ENCODE measurements at places on chromosomes 2 and 18. TPM values are rescaled to one million over a fixed set of nuclear protein-coding genes. Genes with fewer than 3 reads are reported as not detected.
A peak's percentile ranks its signal among the peaks of the same experiment; 100 is the strongest.

- no peaks in the 10 kb centered on the region for H3K27me3 ChIP-seq
- H3K4me1 ChIP-seq: no peaks in the 10 kb centered on the region
- no peak for DNase-seq
- no peak overlapping the region for H3K27ac ChIP-seq
- H3K36me3 ChIP-seq: no peaks in the 10 kb centered on the region
- no peak overlapping the region for H3K4me3 ChIP-seq
Measured at GRCh38 chr2:109430329-109430636, 183.5 kb downstream of the SEPTIN10 start.

DNA sequence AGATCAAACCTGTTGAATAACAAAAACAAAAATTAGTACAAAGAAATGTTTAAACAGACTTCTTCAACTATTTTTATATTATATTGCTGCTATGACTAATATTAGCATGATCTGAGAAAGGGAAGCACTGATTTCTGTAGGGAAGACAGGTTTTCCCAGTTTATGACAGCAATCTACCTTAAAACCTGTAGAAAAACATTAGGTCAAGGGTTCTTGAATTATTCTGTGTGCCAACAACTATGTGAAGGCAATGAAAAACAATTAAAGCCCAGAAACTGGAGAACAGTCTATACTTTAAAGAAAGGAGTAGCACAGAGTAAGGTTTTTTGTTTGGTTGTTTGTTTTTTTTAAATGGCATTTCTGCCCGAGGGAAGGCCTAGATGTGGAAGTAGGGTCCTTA lies 23.3 kb downstream of the PUM2 start:
- H3K36me3 ChIP-seq: peaks cover 1% of the 10 kb centered on the region
- H3K27me3 ChIP-seq: no peaks in the 10 kb centered on the region
- DNase-seq: no peak
- peak overlapping the region; percentile 9 for H3K27ac ChIP-seq
- H3K4me1 ChIP-seq: peaks cover 24% of the 10 kb centered on the region

DNA sequence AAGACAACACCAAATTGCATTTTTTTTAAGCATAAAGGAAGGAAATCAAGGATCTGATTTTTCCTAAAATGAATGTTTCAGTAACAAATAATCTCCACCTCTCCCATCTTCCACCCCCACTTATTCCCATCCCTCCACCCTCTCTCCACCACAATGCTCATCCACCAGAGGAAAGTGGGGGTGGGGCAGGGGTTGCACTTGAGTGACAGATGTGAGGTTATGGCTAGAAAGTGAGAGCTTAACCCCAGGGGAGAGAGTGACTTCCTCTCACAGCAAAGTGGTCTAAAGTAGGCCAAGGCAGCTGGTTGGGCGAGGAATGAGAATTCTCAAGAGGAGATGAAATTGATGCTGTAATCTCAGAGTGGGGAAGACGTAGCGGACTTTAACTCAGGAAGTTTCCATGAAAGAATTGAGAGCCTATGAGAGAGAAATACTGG lies 104.7 kb downstream of the HNRNPLL start:
- H3K4me3 ChIP-seq: no peak overlapping the region
- H3K4me1 ChIP-seq: no peaks in the 10 kb centered on the region
- H3K27me3 ChIP-seq: no peaks in the 10 kb centered on the region
- H3K36me3 ChIP-seq: no peaks in the 10 kb centered on the region
- DNase-seq: no peak

DNA sequence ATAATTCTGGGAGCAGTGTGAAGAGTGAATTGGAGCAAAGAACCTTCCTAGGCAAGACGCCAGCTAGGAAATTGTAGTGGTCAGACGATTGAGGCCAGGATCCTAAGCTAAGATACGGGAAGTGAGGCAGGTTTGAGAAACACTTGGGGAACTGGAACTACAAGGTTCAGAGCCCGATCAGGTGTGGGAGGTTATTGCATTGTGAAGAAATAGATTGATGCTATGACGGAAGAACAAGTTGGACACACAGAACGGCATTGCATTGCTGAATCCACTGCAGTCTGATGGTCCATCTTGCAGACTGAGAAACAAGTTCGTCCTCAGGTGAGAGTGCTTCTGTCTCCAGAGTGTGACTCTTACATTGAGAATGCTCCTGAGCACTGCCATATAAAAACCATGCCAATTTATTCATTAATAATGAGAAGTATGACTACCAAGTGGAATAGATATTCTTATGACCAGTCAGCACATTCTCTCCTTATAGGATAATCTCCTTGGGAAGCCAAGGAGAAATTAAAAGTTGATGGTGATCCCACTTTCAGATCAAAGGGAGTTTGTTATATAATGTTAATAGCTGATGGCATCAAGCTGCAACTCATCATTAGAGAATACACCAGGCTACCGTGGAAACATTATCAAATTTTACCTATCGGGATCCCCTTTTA lies 30.9 kb downstream of the ANTXR1 start:
- H3K27ac ChIP-seq: no peak overlapping the region
- H3K27me3 ChIP-seq: no peaks in the 10 kb centered on the region
- H3K4me1 ChIP-seq: peaks cover 7% of the 10 kb centered on the region
- no peaks in the 10 kb centered on the region for H3K36me3 ChIP-seq

DNA sequence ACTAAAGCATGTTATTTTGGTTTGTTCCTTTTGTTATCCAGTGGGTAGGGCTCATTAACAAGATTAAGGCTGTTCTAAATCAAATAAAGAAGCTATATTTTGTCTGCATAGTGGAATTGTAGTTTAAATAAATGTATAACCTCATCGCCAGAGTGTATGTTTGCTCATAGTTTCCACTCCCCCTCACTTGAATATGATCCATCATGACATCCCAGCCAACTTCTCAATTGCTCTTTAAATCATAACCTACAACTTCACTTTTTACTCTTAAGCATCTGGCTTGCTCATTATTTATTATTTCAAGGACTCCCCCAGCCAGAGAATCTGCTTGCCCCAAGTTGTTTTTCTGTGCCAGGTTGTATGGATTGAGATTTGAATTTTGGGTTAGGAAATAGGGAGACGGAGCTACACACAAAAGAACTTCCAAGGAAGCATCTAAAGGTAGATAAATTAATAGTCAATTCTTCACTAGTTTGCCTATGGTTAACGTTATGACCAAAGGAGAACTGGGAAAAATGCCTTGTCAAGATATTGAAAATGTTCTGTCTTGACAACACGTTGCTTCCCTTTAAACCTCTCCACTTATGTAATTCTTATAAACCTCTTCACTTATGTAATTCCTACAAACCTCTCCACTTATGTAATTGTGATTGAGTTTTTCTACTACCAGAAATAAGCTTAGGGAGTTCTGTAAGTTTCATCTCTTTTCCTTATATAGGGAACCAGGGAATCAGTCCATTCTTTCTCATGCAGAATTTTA lies 55.4 kb upstream of the UPP2 start:
- H3K4me1 ChIP-seq: no peaks in the 10 kb centered on the region
- DNase-seq: no peak
- H3K27me3 ChIP-seq: no peaks in the 10 kb centered on the region
- no peaks in the 10 kb centered on the region for H3K36me3 ChIP-seq
- no peak overlapping the region for H3K4me3 ChIP-seq

DNA sequence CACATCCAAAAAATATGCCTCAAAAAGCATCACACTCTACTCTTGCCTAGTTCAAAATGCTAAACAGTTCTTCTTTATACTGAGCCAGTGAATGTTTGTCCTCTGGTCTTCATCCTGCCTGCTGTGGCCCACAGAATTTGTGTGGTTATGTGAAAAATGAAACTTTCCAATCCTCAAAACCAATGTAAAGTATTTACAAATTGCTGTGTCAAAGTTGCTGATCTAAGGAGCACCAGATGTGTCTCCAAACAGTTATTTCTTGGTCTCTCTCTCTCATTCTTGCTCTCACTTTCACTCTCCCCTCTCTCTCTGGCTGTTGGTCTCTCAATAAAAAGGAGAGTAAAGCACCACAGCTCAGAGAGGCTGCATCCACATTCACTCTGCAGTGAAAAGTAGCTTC lies 23.0 kb downstream of the EPHA4 start:
- H3K4me1 ChIP-seq: no peaks in the 10 kb centered on the region
- H3K27me3 ChIP-seq: no peaks in the 10 kb centered on the region
- H3K36me3 ChIP-seq: no peaks in the 10 kb centered on the region
- no peak overlapping the region for H3K27ac ChIP-seq

DNA sequence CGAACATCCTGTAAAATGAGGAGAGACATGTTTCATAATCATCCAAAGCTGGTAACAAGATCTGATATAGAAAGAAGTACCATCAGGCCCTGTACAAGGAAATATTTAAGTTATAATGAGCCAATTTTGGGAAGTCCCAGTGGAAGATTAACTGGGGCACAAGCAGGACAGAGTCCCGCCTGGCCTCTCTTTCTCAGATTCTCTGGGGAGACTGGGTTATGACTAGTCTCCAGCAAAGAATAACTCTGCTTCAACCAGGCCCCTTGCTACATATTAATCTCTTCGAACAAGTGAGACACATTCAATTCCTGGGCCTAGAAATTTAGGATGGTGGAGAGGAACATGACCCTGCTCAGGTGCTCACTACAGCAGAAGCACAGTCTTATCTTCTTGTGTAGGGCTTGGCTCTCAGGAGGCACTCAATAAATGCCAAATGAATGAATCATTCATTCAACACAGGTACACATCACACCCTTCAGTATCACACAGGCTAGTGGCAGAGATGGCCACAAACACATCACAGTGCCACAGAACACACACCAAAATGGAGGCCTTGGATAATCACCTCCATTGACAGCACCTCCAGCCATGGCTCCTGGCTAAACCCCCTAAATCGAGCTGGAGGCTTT lies 46.4 kb upstream of the RNF152 start:
- no peak overlapping the region for H3K27ac ChIP-seq
- no peaks in the 10 kb centered on the region for H3K36me3 ChIP-seq
- H3K4me3 ChIP-seq: no peak overlapping the region
- no peak for DNase-seq
- no peaks in the 10 kb centered on the region for H3K27me3 ChIP-seq
- no peaks in the 10 kb centered on the region for H3K4me1 ChIP-seq

DNA sequence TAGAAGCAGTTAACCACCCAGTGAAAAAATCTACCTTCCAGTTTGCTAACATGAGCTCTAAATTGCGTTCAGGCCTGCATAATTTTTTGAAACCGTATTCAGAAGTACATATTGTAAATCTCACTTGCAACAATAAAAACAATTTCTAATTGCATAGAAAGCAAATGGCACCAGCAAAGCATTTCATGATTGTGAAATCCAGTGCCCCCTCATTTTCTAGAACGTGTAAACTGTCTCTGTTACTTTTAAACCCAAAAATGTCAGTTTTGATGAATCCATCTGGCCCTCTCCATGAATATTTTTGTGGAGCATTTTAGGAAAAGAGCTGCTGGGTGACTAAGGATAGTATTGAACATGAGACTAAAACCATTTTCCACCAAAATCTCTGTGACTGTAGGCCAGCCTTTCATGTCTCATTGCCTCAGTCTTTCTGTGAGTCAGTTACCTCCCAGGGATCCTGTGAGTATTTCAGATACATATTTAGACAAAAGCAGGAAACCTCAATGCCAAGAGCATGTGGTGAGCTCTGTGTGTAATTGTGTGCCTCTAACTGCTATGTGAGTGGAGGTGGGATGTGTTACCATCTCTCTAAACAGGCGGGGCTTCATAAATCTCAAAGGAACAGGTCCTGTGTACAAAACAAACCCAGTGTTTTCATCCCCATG lies 477.8 kb upstream of the DCC start:
- DNase-seq: no peak
- no peaks in the 10 kb centered on the region for H3K36me3 ChIP-seq
- no peaks in the 10 kb centered on the region for H3K4me1 ChIP-seq
- H3K4me3 ChIP-seq: no peak overlapping the region
- no peaks in the 10 kb centered on the region for H3K27me3 ChIP-seq
- no peak overlapping the region for H3K27ac ChIP-seq

- no peak for DNase-seq
- H3K27ac ChIP-seq: peak overlapping the region; percentile 95
- no peaks in the 10 kb centered on the region for H3K36me3 ChIP-seq
Measured at GRCh38 chr2:160267022-160267421, 67.0 kb upstream of the ITGB6 start.

DNA sequence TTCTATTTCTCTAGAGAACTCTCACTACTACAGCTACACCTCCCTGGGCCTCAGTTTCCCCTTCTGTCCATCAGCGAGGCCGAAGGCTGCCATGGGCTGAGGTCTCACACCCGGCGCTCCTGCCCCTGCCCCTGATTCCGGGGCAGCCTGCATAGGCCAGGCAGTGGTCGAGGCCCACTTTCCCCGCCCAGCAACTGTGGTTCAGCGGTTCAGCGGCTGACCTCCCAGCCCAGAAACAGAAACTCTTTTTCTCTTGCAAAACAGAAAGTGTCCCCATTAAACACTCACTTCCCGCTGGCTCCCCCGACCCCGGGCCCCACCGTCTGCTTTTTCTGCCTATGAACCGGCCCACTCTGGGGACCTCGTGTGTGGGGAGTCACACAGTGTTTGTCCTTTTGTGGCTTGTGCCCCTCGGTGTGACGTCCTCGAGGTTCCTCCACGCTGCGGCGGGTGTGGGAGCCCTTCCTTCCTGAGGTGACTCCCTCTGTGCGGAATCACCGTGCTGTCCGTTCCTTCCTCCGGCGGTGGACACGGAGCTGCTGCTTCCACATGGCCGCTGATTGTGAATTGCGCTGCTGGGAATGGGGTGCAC lies 16.0 kb downstream of the PDCD1 start:
- H3K27me3 ChIP-seq: no peaks in the 10 kb centered on the region
- DNase-seq: peak; percentile 61
- no peak overlapping the region for H3K27ac ChIP-seq
- H3K4me1 ChIP-seq: peaks cover 11% of the 10 kb centered on the region
- H3K36me3 ChIP-seq: no peaks in the 10 kb centered on the region

APCDD1 gene
- total RNA-seq: 8.6 TPM

GRCh38 chr2:217396165-217396564 lies 536.3 kb upstream of the TNP1 start:
- DNase-seq: no peak
- H3K4me1 ChIP-seq: no peaks in the 10 kb centered on the region
- H3K27ac ChIP-seq: no peak overlapping the region
- no peaks in the 10 kb centered on the region for H3K27me3 ChIP-seq
- H3K4me3 ChIP-seq: no peak overlapping the region

CYRIA gene
- total RNA-seq: 5.3 TPM

All from body of pancreas (tissue), 4 donors.